Lower leg skin (tissue), 4 donors: ENCODE measurements at places on chromosomes 2 and 18.

DNA sequence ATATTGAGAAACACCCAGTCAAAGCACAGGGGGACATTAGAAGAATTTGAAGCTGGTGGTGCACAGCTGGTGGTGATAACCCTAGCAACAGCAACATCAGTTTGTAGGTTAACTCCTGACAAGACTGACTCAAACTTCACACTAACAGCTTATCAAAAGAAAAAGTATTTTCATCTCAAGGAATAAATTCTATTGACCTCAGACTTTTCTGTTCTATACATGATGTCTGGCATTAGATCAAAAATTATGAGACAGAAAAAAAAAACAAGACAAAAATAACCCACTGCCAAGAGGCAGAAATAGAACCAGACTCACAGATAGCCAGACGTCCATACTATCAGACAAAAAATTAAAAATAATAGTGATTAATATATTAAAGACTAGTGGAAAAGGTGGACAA is 126.1 kb downstream of the COL6A3 start:
- DNase-seq, result no peak

DNA sequence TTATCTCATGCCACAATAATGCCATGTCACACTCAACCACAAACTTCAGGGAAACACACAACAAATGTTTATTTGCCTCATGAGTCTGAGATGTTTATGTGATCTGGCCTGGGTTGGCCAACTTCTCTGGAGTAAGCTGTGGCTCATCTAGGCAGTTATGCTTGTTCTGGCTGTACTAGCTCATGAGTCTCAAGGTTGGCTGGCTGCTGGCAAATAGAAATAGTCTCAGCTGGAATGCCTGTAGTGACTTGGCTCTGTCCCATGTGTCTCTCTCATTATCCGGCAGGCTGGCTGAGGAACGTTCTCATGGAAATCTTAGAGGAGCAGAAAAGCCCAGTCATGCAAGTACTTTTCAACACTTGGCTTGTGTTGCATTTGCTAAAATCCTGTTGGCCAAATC is 234.9 kb upstream of the CDH2 start:
- no peak for DNase-seq

- DNase-seq, result no peak
Observed at GRCh38 chr2:99619151-99619550, 129.3 kb upstream of the REV1 start.

DNA sequence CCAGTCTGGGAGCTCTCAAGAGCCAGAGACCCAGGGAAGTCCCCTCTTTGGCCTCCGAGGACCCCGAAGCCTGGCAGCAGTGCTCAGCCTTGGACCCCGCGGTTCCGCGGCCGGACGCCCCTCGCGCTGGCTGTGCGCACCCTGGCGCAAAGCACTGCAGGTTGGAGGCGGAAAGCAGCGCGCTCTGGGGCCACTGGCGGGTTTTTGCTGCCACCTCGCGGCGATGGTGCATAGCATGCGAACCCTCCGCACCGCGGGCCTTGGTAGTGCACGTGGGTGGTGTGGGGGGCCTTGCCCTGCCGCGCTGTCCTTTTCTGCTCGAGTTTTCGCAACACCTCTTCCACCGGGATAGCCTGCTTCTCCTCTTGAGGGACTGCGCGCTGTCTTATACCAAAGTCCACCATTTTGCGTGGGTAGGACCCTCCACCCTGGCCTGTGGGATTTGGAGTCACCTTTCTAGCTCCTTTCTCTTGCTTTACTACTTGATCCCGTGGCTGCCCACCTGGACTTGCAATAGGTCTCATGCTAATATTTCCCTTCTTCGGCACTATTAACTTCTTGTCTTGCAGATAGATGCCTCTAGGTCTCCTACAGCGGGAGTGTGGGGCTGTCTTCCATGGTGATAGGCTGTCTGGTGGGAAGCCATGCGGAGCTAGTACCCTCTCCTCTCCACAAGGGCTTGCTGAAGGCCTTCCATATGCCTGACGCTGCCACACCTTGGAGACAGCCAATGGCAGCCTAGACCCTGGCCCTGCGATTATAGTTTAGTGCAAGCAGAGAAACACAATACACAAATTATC is 14.3 kb downstream of the SIX3 start:
- DNase-seq, result peak; percentile 44

DNA sequence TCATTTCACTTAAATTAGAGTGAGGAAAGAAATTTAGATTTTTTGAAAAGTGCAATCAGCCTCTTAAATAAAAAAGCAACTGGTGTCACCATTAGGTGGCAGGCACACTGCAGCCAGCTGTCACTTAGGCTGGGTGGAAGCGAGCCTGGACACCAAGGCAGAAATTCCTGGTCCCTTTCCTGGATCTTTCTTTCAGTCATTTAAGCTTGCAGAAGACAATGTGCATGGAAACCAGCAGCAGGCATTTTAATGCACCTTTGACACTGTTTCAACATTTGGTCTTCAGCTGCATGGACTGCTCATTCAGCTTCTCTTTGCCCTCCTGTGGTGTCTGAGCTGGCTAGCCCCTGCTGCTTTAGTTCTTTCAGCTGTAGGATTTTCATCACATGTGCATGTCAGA is 61.0 kb downstream of the AQP4 start:
- DNase-seq, result no peak

GRCh38 chr2:132477436-132477835 is 60.8 kb downstream of the GPR39 start:
- DNase-seq, result no peak

GRCh38 chr18:32318581-32318980 is 128.7 kb downstream of the MEP1B start:
- no peak for DNase-seq

- no peak for DNase-seq
Observed at GRCh38 chr2:25250331-25251070, 82.1 kb upstream of the POMC start.

DNA sequence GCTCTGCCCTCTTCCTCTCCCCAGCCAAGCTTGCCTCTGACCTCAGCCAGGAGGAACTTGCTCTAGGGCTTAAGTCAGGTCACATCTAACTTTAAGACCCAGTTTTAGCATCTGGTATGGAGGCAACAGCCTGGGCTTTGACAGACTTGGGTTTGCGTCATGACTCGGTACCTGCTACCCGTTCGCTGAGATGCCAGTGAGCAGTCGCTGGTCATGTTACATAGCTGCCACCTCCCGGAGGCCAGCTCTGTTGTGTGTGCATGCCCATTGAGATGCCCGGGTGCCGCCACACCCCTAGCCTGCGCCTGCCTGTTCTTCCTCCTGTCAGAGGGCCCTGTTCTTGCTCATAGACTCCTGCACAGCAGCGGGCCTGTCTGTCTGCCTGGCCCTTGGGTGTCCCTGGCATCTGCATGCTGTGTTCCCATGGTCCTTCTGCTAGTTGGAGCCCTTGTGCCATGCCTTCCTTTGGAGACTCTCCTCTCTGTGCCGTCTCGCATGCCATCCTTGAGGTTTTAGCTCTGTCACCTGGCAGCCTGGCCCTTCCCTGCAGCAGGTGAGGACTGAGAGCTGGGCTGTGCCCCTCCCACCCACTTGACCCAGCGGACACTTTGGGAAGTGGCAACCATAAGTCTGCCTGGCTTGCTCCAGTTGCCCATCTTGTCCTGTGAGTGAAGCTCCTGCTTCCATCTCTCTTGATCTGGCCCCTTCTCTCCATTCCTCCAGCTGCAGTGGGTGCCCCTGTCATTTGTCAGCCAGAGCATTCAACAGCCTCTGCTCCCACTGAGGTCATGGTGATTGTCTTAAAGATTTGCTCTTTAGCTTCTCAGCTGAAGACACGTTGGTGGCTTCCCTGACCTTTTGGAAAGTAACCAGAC is 24.9 kb downstream of the ASAP2 start:
- no peak for DNase-seq

DNA sequence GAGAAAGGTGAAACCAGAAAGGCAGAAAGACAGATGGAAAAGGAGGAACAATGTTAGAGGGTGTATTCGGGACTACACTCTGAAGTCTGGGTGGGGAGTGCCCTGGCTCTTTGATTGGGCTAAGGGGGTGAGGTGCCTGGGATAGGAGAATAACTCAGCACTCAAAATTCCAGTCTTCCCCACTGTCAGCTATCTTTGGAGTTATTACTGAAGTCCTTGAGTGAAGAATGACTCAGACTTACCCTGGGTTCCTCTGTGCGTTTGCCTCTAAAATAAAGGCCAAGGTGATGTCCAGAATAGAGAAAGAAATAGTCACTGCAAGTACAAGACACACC is 151.8 kb upstream of the SERPINE2 start:
- DNase-seq, result no peak

DNA sequence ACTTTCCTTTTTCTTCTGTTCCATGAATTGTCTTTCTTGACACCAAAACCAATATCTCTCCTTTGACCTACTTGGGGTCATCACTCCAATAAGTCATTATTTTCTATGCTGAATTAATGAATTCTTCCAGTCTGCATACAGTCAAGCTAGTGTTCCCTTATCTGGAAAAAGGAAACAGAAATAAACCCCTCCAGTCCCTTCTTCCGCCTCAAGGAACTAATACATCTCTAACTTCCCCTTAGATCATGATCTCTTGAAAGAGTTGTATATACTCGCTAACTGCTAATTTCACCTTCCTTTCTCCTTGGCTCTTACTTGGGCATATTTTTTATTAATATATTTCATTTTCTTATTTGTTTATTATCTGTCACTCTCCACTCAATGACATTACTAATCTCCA is 7.3 kb upstream of the ARHGAP15 start:
- DNase-seq, result no peak

- DNase-seq, result peak; percentile 88
Observed at GRCh38 chr2:173986805-173987204, 21.6 kb upstream of the SP3 start.

DNA sequence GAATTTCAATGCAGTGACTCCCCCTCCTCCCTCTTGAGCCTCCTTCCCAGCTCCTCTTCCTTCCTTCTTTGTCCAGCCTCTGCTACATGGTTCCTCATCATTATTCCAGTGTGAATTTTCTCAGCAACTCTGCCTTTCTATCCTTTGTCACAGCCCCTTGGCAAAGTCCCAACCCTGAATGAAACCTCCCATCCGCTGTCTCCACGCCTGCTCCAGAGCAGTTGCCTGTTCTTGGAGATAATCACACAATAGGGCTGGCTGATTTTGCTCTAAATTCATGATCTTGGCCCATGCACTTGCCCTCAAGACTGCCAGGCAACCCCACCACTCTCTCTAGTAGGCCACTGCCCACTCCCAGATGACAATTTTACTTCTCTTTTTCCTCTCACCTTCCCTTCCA is 61.4 kb downstream of the BCL2L11 start:
- DNase-seq, result no peak

DNA sequence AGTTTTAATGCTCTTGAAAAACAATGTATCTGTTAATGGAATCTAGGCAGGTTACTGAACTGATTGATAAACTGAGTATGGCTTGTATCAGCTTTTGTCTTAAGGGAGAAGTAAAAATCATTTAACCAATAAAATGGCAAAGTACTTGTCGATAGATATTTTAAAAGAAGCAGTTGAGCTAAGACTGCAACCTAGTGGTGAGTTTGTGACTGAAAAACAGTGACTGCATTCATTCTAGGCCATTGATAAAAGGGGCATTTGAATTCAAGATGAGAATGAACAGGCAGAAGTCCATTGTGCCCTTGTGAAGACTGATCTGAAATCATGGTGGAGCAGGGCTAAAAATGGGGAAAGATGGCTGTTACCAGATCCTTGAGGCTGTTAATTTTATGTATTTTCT is 59.4 kb upstream of the MSTN start:
- DNase-seq, result no peak

DNA sequence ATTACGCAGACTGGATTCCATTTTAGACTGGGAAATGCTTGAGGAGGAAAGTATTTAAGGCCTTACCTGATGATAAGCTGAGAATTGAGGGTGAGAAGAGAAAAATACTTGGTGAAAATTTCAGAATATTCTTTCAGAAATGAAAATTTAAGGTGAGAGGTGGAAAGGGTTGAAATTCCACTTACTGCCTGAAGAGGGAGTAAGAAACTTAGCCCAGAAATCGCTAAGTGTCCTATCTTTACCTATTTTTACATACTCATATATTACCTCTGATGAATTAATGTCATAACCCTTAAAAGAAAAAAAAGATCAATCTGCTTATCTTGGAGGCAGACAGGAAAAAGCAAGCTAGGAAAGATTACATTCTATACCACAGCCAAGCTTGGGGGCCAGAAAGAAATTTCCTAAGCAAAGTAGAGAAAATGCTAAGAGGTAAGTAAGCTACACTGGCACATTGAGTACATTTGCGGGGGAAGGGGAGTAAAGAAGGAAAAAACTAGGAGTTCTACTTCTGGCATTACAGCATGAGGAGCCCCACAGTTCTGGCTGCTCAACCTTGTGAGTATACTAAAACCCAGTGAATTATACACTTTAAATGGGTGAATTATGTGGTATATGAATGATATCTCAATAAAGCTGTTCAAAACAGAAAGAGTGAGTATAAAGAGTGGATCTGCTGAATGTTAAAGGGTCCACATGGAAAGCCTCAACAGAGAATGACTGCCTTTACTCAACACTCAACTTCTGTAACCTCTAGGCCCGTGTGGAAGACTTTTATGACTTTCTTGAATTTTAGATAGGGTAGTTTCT is 33.8 kb downstream of the SMC6 start:
- DNase-seq, result no peak

DNA sequence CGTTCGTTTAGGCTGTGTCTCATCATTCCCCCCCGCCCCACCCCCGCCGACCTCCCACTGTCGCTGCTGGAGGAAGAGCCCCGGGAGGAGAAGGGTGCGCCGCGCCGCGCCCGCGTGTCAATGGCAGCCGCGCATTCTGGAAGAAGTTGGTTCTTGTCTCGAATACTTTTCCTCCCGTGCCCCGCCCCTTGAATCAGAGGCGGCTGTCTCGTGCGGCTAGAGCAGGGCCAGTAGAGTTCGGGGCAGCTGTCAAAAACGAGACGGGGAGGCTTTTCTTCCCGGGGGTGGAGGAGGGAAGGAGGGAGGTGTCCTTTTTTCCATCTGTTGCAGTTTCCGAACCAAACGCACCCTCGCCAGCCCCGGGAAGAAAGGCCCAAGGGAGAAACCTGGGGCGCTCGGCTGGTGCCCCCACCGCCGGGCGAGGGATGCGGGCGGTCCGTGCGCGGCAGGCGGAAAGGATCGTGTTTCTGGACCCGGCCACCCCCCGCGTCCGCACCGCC is 410 bp upstream of the TGIF1 start:
- DNase-seq, result no peak

DNA sequence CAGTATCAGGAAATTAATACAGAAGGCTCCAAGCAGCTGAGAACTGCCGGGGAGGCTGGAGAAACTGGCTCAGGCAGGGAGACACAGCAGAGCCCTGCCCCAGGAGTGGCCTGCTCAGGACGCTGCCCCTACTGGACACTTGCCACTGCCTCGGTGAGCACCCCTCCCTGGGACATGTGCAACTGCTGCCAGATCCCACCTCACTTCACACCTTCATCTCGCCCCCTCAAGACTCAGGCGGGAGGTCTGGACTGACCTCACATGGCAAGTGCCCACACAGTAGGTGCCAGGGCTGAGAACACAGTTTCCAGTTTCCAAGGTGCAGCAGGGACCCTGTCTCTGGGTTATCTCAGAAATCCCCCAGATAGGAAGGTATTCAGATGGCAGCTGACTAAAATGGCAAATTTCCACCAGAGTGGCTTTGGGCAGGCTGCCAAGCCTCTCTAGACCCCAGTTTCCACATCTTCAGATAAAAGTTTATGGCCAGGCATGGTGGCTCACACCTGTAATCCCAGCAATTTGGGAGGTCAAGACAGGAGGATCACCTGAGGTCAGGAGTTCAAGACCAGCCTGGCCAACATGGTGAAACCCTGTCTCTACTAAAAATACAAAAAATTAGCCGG is 33.7 kb upstream of the LBH start:
- DNase-seq, result no peak

GRCh38 chr2:152126664-152127063 is 27.8 kb upstream of the CACNB4 start:
- DNase-seq, result no peak
